ENCODE measurements at places on chromosomes 13 and 19.

DNA sequence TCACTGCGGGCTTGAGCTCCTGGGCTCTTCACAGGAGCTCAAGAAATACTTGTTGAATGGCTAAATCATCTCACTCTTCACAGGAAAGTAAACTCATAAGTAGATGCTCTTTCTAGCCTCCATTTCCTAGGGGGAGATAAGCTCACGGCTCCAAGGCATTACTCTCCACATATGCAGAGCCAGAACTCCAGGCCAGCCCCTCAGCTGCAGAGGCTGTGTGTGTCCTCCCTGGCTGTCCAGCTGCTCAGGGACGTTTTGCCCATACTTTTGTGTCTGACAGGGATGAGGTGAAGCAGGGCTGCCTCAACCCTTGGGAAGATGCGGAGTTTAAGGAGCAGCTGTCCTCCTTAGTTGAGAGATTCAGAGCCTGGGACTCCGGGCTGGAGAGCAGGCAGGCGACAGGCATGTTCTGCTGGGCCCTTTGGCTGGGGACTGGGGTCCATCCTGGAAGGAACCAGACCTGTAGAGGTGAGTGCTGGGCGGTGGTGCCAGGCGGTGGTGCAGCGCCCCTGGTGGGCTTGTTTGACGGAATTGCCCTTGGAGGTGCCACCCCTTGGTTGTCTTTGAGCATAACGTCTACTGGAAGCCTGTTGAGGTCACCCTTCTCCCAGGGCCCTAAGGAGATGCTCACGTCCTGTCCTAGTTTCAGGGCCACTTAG lies 20.5 kb upstream of the SLC15A1 start:
- DNase-seq = no peak

GRCh38 chr19:46544651-46545050 lies 49.0 kb upstream of the PNMA8B start:
- no peak for DNase-seq

DNA sequence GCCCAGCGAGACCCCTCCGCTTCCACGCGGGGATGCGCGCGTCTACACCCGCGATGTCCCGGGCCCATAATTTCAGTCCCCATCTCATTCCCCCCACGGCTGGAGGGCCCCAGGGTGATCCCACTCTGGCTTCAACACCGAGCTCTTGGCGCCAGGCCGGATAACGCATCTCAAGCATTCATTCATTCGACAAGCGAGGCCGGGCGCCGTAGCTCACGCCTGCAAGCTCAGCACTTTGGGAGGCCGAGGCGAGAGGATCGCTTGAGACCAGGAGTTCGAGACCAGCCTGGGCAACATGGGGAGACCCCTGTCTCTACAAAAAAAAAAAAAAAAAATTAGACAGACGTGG lies 5.9 kb downstream of the ANGPTL6 start:
- no peak for DNase-seq

GRCh38 chr19:16167055-16167454 lies 6.3 kb downstream of the CIB3 start:
- no peak for DNase-seq

- DNase-seq = no peak
These were observed 16.2 kb downstream of the CCDC97 start for GRCh38 chr19:41325947-41326706.

GRCh38 chr13:51111997-51112396 lies 923 bp upstream of the C13orf42 start:
- DNase-seq = no peak

GRCh38 chr19:16284505-16284904 lies 40.1 kb upstream of the KLF2 start:
- no peak for DNase-seq

DNA sequence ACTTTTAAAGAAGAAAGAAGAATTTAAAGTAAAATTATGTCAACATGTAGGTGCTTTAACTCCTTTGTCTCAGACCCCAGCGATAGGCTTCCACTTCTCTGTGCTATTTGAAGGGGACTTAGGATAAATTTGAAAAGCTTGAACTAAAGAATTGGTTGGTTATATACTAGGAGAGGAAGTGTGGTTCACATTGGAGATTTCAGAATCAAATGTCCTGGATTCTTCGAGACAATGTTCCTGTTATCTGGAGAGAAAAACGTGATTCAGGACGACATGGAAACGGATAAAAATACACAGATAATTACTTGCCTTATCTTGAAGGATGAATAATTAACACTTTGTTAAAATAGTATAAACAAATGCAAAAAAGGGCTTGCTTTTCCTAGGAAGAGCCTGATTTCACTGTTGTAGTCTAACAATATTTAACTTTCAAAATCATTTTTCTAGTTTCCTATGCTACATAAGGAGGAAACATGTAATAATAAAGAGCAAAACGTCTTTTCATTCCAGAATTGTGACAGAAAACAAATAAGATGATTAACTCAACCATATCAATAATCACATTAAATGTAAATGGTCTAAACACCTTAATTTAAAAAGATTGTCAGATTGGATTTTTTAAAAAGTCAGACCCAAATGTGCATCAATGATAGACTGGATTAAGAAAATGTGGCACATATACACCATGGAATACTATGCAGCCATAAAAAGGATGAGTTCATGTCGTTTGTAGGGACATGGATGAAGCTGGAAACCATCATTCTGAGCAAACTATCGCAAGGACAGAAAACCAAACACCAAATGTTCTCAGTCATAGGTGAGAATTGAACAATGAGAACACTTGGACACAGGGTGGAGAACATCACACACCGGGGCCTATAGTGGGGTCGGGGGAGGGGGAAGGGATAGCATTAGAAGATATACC lies 724 bp upstream of the ZNF780A start:
- no peak for DNase-seq

- no peak for DNase-seq
These were observed 1159.3 kb upstream of the PRR20A start for GRCh38 chr13:55981381-55981780.

DNA sequence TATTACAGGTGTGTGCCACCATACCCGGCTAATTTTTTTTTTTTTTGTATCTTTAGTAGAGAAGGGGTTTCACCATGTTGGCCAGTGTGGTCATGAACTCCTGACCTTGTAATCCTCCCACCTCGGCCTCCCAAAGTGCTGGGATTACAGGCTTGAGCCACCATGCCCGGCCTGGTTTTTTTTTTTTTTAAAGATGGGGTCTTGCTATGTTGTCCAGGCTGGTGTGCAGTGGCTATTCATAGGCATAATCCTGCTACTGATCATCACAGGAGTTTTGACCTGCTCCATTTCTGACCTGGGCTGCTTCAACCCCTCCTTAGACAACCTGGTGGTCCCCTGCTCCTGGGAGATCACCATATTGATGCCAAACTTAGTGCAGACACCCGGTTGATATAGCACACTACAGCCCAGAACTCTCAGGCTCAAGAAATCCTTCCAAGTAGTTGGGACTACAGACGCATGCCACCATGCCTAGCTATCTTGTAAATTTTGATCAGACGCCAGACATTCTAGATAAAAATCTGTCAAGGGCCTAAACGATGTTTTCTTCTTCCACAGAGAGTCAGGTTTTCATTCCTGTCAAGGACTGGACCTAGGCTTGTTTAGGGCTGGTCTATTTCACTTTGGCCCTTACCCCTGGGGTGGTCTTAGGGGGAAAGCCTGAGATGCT lies 9.5 kb downstream of the PLAUR start:
- DNase-seq = no peak

- DNase-seq = no peak
These were observed 12.9 kb downstream of the CFD start for GRCh38 chr19:872266-872951.

- DNase-seq = peak; percentile 18
These were observed 7.5 kb downstream of the KCTD15 start for GRCh38 chr19:33804021-33804799.

GRCh38 chr13:49690133-49690994 lies 922 bp downstream of the EBPL start:
- DNase-seq = no peak

DNA sequence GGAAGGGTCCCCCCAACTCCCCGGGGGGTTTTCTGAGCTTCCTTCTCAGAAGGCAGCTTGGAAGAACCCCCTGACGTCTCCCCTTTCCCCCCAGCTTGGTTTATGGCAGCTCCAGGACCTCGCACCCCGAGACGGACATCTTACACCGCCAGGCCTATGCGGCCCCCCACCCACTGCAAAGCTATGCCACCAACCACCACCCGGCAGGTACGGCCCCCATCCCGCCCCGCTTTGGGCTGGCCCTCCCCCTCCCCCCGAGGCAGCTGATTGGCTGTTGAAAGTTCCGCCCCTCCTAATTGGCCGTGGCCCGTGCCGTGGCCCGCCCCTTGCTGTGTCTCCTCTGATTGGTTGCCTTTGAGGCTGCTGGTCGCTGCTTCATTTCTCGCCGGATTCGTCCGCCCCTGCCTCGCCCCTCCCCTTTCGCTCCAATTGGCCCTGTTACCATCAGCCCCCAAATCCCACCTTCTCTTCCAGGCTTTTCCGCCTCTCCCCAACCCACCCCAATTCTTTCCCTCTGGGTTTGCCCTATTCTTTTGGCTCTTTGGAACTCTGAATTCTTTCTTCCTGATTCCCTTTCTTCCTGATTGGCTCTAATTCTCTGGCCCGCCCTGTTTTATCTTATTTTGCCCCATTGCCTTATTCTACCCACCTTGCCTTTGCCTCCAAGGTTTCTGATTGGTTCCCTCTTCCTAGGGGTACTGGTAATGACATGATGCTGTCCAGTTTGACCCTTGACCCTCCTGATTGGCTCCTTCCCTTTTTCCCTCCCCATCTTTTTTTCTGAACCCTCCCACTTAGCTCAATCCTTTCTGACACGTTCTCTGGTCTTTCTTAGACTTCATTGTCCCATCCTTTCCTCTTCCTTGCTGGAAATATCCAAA lies 2.5 kb downstream of the PRR12 start:
- DNase-seq = peak; percentile 87

- DNase-seq = no peak
These were observed 2738.9 kb upstream of the PCDH20 start for GRCh38 chr13:64154514-64154913.

GRCh38 chr19:40907968-40908735 lies 26.1 kb upstream of the CYP2A7 start:
- DNase-seq = no peak

All from C1 segment of cervical spinal cord (tissue), 14 donors.